ENCODE measurements at places on chromosomes 2 and 18.
A peak's percentile ranks its signal among the peaks of the same experiment; 100 is the strongest.

GRCh38 chr18:35409911-35410310 is 32.8 kb upstream of the ZNF396 start:
- DNase-seq = no peak

- peak; percentile 56 for DNase-seq
These were observed 40.3 kb downstream of the PLA2R1 start for GRCh38 chr2:160022162-160022561.

DNA sequence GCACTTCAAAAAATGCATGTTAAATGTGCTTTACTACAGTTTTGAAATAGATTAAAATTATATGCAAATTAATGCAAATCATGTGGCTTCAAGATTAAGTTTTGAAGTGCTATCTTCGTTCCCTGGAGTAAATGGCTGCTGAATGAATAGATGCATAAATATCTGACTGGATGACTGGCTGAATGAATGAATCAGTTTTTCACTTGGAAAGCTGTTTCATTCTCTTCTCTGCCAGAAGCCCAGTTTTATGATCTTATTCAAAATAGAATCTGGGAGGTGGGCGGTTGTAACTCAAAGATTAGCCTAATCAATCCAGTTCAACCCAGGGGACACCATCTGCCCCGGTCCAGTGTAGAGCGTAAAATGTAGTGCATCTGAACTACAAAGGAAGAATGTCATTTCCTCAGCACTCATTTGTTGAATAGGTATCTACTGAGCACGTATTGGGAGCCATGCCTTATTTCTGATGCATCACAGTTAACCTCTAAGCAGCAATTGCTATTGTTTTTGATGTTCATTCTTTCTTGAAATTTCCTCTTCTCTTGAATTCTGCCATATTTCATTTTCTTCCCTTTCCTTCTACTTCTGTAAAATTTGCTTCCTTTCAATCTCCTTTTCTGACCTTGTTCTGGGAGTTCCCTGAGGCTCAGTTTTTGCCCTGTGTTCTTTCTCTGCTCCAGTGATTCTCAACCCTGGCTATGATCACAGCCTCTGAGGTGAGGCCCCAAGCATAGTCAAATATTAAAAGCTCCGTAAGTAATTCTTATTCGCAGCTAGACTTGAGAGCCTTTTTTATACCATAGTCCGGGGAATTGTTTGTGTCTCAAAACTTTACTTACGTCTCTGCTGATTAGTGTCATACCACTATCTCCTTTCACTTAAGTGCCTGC is 282.7 kb downstream of the PARD3B start:
- DNase-seq = no peak

DNA sequence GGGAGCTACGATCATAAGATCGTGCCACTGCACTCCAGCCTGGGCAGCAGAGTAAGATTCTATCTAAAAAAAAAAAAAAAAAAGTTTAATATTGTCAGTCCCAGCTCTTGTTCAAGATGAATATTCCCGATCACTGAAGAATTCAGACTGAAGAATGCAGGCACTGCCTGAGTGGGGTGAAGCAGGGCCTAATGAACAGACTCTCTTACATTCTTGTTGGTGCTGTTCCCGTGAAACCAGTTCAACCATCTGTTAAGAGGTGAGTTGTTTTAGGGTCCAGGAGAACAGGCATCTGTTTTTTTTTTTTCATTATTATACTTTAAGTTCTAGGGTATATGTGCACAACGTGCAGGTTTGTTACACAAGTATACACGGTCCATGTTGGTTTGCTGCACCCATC is 17.1 kb upstream of the CAB39 start:
- DNase-seq = no peak
